Left ventricle myocardium inferior (tissue), 1 donor: ENCODE measurements at places on chromosomes 5 and 9. TPM values are rescaled to one million over a fixed set of nuclear protein-coding genes. Genes with fewer than 3 reads are reported as not detected.

SH3PXD2B gene
- total RNA-seq: 5.2 TPM

PSD2 gene
- not detected for total RNA-seq

ADGRD2 gene
- total RNA-seq: not detected

- DNase-seq: no peak
Observed at GRCh38 chr5:9192266-9192665, 353.6 kb downstream of the SEMA5A start.

DNA sequence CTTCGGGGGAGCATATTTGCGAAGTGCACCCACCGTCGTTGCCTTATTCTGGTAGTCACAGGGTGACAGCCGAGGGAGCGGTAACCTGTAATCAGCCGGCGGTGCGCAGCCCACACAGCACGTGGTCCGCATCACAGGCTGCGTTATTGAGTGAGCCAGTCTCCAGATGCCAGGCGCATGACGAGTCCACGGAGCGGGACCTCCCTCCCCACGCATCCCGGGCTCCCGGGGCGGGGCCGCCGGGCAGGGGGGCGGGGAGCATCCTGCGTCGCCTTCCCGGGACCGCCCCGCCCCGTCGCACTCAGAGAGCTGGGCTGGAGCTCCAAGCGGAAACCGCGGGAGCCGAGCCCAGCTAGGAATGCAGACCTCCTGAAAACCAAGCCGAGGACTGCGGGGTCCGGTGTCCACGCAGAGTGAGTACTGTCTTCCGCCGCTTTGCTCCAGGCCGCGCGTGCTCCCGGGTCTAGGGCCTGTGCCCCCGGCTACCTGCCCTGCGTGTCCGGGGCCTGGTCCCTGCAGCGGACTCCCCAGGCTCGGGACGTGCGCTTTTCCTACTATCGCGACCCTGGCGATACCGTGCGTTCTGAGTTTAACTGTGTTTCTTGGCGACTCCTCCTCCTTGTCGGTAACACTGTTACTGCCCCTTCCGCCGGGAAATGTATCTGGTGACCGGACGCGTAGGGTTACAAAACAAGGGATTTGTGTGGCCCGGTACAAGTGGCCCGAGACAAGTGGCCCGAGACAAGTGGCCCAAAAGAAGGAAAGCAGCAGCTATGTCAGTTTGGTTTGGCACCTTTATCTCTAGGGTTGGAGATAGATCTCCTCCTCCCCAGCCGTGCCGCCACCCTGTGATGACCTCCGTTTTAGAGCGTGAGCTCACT lies 40.6 kb downstream of the CAST start:
- DNase-seq: peak; percentile 96

GRCh38 chr9:112753725-112754124 lies 3.2 kb downstream of the SNX30 start:
- DNase-seq: no peak

GRCh38 chr5:154779105-154779504 lies 23.9 kb downstream of the LARP1 start:
- no peak for DNase-seq

- DNase-seq: no peak
Observed at GRCh38 chr9:7606591-7606990, 193.0 kb downstream of the DMAC1 start.

DNA sequence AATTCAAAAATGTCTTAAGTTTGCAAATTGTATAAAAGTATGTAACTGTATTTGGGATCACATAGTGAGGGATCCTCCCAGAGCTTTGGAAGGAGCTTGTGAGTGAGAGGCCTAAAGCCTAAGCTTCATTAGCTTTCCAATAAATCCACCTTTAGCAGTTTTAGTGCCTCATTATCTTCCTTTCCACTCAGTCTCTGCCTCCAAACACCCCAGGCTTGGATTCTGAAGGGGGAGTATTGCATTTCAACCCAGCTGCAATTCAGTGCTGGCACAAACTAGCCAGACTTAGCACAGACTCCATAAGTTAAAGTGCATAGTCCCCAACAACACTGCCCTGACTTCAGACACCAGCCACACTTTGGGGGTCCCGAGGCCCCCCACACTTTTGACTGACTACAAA lies 113.5 kb downstream of the SMARCA2 start:
- DNase-seq: no peak

DNA sequence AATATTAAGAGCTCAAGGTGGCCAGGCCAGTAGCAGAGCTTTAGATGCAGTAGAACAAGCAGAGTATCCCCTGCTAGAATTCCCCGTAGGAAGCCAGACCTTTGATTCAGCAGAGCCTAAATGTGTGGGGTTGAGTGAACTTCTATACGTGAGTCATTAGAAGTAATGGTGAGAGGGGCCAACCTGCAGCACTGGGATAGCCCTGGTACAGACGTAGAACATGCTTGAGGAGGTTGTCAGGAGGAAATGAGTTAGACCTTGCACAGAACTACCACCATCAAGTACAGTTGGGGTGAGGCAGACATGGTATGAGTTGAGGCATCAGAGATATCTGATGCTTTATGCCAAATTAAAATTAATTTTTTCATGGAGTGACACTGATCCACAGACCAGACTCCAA lies 42.0 kb downstream of the PDCD1LG2 start:
- DNase-seq: no peak
